Activated T-helper 2 cell treated with anti-CD3 and anti-CD28 coated beads, Interferon-gamma antibody, Interleukin-2, Interleukin-4, amounts not matched to agents 10 μg/mL and 5 μg/mL and 100 μg/mL, durations not matched to agents 14 hours and 24 hours and 36 hours (primary cell): ENCODE measurements at places on chromosomes 6 and 20. TPM values are rescaled to one million over a fixed set of nuclear protein-coding genes. Genes with fewer than 3 reads are reported as not detected.

GRCh38 chr6:163836876-163837690 is 422.6 kb downstream of the QKI start:
- DNase-seq = no peak
- no peaks in the 10 kb centered on the region for H3K4me1 ChIP-seq
- no peak overlapping the region for H3K4me3 ChIP-seq
- no peak overlapping the region for H3K27ac ChIP-seq
- H3K36me3 ChIP-seq = no peaks in the 10 kb centered on the region

DNA sequence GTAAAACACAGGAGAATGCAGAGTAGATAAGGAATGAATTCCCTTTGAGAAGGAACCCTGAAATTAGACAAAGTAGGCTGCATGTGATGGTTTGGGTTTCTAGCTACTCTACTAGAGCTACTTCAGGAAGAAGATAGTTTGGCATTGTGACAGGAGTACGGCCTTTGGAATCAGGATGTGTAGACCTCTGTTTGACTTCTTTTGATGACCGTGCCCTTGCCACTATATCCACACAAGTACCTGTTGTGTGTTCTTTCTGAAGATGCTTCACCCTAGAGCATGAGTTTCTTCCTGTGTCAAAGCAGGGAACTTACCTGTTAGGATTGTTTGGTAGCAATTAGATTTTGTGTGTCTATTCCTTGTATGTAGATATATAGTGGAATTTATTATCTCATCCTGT is 41.7 kb downstream of the CD2AP start:
- no peaks in the 10 kb centered on the region for H3K27me3 ChIP-seq
- no peak overlapping the region for H3K27ac ChIP-seq
- no peak overlapping the region for H3K4me3 ChIP-seq
- H3K36me3 ChIP-seq = peaks cover 3% of the 10 kb centered on the region
- DNase-seq = no peak

GRCh38 chr6:139030228-139030963 is 1.9 kb downstream of the ABRACL start:
- H3K27me3 ChIP-seq = no peaks in the 10 kb centered on the region
- H3K4me3 ChIP-seq = no peak overlapping the region
- peaks cover 27% of the 10 kb centered on the region for H3K36me3 ChIP-seq
- DNase-seq = no peak

- H3K4me3 ChIP-seq = no peak overlapping the region
- DNase-seq = no peak
- H3K27me3 ChIP-seq = no peaks in the 10 kb centered on the region
Measured at GRCh38 chr6:107106165-107106564, 9.2 kb downstream of the BEND3 start.

- H3K4me3 ChIP-seq = no peak overlapping the region
- H3K36me3 ChIP-seq = no peaks in the 10 kb centered on the region
- no peak overlapping the region for H3K27ac ChIP-seq
- H3K4me1 ChIP-seq = no peaks in the 10 kb centered on the region
- DNase-seq = no peak
Measured at GRCh38 chr6:23661549-23661948, 464.5 kb upstream of the NRSN1 start.

DNA sequence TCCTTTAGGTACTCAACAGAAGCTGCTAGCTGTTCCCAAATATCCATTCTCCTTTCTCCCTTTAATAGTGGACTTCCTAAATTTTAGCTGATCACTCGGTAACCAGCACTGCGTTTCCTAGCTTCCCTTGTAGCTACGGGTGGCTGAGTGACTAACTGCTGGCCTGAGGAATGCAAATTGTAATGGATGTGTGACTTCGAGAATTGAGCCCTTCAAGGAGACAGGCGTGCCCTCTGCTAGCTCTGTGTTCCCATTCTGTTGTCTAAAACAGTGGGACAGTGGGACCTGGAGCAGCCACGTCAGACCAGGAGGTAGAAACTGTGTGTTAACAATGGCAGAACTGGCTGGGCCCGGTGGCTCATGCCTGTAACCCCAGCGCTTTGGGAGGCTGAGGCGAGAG is 56.5 kb downstream of the SCML4 start:
- H3K27ac ChIP-seq = no peak overlapping the region
- peaks cover 2% of the 10 kb centered on the region for H3K4me1 ChIP-seq
- DNase-seq = no peak
- H3K36me3 ChIP-seq = peaks cover 10% of the 10 kb centered on the region

DNA sequence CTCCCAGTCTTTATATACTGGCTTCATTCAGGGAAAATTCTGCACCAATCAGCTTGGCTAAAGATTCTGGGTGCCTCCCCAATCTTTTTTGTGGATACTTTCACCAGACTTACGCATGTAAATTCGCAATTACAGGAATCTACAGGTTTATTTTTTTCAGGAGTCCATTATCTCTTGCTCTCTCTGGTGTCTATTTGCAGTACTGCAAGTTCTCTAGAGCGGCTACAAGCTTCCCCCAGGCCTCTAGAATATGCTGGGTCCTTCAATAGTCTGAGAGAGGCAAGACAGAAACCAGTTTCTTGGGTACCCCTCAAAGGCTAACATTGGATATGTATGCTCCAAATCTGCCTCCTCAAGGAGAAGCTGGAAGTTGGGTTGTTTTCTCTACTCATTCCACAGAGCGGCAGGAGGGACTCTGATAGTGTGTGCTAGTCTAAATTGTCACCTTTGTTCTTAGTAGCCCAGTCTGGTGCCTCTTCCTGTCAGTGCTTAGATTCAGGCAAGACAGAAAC is 58.5 kb downstream of the SUN5 start:
- H3K27me3 ChIP-seq = no peaks in the 10 kb centered on the region
- no peak for DNase-seq
- H3K27ac ChIP-seq = peak overlapping the region; percentile 51
- peaks cover 34% of the 10 kb centered on the region for H3K4me1 ChIP-seq
- H3K4me3 ChIP-seq = no peak overlapping the region
- no peaks in the 10 kb centered on the region for H3K36me3 ChIP-seq

DNA sequence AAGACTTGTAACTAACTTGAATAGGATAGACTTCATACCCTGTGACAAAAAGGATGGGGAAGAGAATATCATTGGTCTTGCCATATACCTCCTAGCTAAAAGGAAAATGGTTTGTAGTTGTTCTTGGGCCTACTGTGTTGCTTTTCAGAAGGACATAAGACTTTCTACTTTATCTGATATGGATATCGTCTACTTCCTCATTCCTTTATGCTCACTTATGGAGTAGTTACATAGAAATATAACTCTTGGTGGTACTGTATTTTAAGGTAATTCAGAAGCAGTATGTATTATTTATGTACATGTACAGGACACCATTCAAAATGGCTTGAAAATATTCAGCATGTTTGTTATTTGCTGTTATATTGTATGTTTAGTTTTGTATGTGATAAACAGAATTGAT is 8.0 kb downstream of the FAM217B start:
- no peak overlapping the region for H3K4me3 ChIP-seq
- H3K36me3 ChIP-seq = peaks cover 26% of the 10 kb centered on the region
- no peak for DNase-seq
- H3K27me3 ChIP-seq = no peaks in the 10 kb centered on the region
- H3K4me1 ChIP-seq = peaks cover 14% of the 10 kb centered on the region
- no peak overlapping the region for H3K27ac ChIP-seq

DNA sequence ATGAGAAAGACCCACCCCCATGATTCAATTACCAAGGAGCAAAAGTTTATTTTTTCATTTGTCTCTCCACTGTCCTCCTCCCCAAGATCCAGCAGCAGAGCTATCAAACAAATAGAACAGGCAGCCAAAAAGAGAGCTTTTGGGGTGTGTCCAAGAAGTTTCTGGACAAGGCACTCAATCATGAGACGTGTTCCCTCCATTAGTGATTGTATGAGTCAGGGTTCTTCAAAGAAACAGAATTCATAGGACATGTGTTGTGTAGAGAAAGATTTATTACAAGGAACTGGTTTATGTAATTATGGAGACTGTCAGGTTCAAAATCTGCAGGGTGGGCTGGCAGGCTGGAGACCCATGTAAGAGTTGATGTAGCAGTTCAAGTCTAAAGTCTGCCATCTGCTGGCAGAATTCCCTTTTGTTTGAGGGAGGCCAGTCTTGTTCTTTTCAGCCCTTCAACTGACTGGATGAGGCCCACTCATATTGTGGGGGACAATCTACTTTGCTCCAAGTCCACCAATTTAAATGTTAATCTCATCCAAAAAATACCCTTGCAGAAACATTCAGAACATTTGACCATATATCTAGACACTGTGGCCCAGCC is 248.1 kb upstream of the OPRM1 start:
- no peaks in the 10 kb centered on the region for H3K4me1 ChIP-seq
- no peak overlapping the region for H3K4me3 ChIP-seq
- no peak overlapping the region for H3K27ac ChIP-seq
- no peaks in the 10 kb centered on the region for H3K36me3 ChIP-seq

DNA sequence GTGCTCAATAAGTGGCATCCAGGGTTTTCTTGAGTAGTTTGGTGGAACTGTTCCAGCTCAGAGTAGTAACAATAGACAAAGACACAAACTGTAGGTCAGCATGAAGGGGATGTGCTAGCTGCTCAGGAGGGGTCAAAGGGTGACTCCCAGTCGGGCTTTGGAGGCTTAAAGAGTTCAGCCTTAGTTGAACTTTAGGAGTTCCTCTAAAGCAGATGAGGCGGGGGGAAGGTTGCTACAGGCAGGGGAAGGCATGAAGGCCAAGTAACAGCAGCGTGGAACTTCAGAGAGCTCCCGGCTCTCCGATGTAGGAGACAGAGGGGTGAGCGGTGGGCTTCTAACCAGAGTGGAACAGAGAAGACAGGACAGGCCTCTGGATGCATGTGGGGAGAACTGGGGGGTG is 115.5 kb upstream of the CD93 start:
- DNase-seq = no peak
- no peaks in the 10 kb centered on the region for H3K4me1 ChIP-seq
- no peak overlapping the region for H3K27ac ChIP-seq
- no peak overlapping the region for H3K4me3 ChIP-seq
- H3K36me3 ChIP-seq = no peaks in the 10 kb centered on the region
- peaks cover 14% of the 10 kb centered on the region for H3K27me3 ChIP-seq

DNA sequence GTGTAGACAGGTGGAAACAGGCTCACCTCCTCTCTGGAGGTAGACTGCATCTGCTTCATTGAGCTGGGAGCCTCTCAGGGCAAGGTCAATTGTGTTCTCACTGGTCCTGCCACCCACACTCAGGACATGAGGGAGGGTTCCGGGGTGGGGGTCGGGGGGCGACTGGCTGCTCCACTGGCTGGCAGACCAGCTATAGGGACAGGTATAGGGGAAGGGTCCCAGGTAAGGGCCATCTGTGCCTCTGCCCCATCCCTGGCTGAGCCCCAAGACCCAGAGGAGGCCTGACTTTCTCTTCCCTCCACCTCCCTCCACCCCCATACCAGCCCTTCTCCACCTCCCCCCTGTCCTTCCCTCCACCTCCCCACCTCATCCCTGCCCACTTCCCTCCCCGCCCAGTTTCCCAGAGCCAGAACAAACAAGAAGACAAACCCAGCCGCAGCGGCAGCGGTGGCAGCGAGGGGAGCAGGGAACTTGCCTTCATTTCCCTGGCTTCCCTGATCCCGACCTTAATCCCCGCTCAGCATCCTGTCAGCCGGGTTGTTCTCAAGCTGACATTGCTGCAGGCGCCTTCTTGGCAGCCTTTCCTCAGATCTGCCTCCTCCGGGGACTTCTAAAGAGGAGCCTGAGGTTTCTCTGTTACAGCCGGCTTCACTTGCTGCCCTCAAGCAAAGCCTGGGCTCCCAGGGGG is 18.3 kb upstream of the FOXP4 start:
- peaks cover 16% of the 10 kb centered on the region for H3K4me1 ChIP-seq
- H3K4me3 ChIP-seq = no peak overlapping the region
- H3K36me3 ChIP-seq = no peaks in the 10 kb centered on the region
- H3K27ac ChIP-seq = no peak overlapping the region
- H3K27me3 ChIP-seq = peaks cover 56% of the 10 kb centered on the region

DNA sequence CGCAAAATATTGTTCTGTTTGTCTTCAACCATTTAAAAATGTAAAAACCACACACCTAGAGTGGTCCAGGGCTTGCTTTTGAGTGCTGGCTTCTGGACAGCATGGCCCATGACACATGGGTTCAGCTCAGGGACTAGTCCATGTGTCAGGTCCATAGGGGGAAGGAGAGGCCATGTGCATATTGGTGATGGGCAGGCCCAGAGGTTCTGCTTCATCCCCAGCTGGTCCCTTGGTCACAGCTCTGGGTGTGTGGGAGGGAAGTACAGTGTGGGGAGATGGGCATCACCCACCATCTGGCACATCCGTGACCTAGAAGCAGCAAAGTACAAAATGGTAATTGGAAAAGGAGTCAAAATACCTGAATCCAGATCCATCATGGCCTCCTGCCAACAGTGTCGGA is 50.7 kb downstream of the STK35 start:
- no peak overlapping the region for H3K27ac ChIP-seq
- no peak for DNase-seq
- H3K27me3 ChIP-seq = no peaks in the 10 kb centered on the region
- H3K36me3 ChIP-seq = no peaks in the 10 kb centered on the region
- H3K4me1 ChIP-seq = no peaks in the 10 kb centered on the region

GRCh38 chr20:18428490-18429173 is 38.2 kb downstream of the DZANK1 start:
- no peaks in the 10 kb centered on the region for H3K36me3 ChIP-seq
- H3K4me1 ChIP-seq = no peaks in the 10 kb centered on the region
- DNase-seq = no peak
- no peaks in the 10 kb centered on the region for H3K27me3 ChIP-seq

DNA sequence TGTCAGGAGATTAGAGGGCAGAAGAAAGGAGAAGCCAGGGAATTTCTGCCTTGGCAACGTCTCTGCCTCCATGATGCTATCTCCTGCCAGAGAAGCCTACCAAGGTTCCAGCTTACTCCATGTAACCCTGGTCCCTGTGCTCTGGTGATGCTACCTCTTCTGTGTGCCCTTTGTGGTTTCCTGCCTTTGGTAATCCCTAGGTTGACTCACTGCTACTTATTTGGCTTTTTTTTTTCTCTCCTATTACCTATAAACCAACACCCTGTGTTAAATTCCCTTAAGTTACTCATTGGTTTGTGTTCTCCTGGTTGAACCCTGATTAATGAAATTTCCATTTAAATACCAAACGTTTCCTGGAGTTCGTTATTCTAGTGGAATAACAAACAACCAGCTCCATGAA is 527.8 kb upstream of the FLRT3 start:
- H3K27me3 ChIP-seq = no peaks in the 10 kb centered on the region
- H3K27ac ChIP-seq = no peak overlapping the region
- DNase-seq = no peak
- H3K4me1 ChIP-seq = no peaks in the 10 kb centered on the region
- H3K36me3 ChIP-seq = no peaks in the 10 kb centered on the region

The NRSN2 gene
- total RNA-seq = 5.9 and 7.1 TPM in 2 replicates

The GLP1R gene
- total RNA-seq = 0.05 and 0.14 TPM in 2 replicates

The SAMD10 gene
- 23.4 and 25.3 TPM in 2 replicates for total RNA-seq

The CTAGE9 gene
- total RNA-seq = not detected in 2 replicates

The AVP gene
- total RNA-seq = not detected in 2 replicates

The BACH2 gene
- 88.8 and 89.7 TPM in 2 replicates for total RNA-seq
